ENCODE measurements at places on chromosomes 1 and 21. TPM values are rescaled to one million over a fixed set of nuclear protein-coding genes. Genes with fewer than 3 reads are reported as not detected.

Gene MUTYH
- total RNA-seq = 25.1 TPM

- DNase-seq = peak; percentile 37
Measured at GRCh38 chr21:42145569-42146272, 73.2 kb upstream of the ABCG1 start.

DNA sequence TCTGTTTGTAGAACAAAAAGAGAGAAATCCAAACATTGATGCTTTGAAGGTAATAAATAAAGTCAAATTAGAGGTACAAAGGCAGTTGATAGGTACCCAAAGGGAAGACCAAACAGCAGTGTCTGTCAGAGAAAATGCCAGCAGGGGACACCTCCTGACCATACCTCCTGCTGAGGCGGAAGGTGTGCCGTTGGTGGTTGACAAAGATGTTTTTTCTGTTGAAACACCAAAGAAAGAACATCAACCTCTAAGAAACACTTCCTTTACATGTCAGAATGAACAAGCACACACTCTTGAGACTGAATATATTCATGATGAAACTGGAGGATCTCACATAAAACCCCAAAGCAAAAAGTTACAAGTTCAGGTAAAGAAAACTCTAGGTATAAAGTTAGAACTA lies 128.3 kb downstream of the MACF1 start:
- no peak for DNase-seq

DNA sequence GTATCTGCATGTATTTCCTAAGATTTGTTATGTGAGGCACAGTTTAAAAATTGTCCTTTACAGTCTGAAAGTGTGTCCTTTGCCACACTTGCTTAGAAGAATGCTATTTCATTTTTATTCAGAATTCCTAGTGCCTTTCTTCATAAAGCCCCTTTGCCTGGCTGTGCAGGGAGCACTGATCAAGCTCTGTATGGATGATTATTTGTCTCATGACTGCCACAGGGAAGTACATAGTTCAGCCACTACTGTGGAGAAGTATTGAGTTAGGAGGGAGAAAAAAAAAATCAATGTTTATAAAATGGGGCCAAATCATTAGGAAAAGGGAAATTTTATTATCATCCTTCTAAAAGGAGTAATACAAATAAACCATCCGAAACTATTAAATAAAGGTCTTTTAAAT lies 51.4 kb downstream of the LHX4 start:
- no peak for DNase-seq

- no peak for DNase-seq
Measured at GRCh38 chr1:45407629-45408287, 67.5 kb upstream of the MUTYH start.

All from LHCN-M2 (cell line).